ENCODE measurements at places on chromosomes 6 and 20.

- peak; percentile 48 for DNase-seq
These were observed 402.9 kb upstream of the RUNX2 start for GRCh38 chr6:44925100-44925739.

DNA sequence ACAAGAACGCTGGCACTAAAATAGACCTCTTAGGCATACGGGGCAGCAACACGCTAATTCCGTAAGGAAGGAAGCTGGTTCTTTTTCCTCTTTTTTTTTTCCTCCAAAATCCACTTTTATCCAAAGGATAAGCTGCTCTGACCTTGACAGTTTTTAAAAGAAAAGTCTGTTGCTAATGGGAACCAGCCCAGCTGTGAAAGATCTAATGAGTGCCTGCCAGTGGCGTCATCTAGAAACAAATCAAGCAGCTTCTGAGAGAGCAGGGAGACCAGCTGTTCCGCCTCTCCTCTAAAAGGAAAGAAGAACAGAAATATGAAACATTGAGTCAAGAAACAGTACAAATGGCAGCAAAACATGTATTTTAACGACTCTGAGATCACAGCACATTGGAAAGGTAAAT is 78.6 kb downstream of the FAXC start:
- DNase-seq: no peak

DNA sequence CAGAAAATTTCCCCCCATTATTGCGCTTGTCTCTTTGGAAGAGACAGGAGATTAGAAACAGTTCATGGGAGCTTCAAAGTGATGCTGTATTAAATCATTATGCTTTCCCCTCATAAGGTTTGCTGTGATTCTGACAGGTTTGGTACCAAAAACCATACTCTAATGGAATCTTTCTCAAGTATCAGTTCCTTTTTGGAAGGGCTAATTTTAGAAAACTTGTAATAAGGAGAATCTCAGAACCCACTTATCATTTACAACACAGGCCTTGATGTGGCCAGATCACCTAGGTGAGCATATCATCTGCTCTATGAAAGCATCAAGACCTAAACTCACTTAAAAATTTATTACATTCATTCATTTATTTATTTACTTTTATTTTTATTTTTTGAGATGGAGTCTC is 51.2 kb downstream of the TP53INP2 start:
- no peak for DNase-seq

DNA sequence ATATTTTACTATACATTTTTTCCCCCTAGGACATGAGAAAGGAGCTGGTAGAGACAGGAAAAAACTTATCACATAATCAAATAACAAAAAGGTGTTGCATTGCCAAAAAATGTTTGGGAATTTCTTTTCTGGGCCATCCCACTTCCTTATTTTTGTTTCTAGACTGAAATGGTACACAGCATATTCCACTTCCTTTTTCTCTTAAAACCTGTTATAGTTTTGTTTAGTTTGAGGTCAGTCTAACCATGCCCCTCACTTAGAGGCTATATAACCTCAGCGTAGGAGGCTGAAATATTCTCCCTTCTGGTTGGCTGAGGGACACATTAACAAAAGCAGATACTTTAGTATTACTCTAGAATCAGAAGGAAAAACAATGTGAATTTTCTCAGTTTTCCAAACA is 323.9 kb downstream of the GJA1 start:
- no peak for DNase-seq

- DNase-seq: no peak
These were observed 7.5 kb downstream of the HMGN4 start for GRCh38 chr6:26545627-26546026.

- no peak for DNase-seq
These were observed 152.6 kb upstream of the PRND start for GRCh38 chr20:4569092-4569491.

- no peak for DNase-seq
These were observed 23.8 kb downstream of the OR2J3 start for GRCh38 chr6:29131691-29132090.

DNA sequence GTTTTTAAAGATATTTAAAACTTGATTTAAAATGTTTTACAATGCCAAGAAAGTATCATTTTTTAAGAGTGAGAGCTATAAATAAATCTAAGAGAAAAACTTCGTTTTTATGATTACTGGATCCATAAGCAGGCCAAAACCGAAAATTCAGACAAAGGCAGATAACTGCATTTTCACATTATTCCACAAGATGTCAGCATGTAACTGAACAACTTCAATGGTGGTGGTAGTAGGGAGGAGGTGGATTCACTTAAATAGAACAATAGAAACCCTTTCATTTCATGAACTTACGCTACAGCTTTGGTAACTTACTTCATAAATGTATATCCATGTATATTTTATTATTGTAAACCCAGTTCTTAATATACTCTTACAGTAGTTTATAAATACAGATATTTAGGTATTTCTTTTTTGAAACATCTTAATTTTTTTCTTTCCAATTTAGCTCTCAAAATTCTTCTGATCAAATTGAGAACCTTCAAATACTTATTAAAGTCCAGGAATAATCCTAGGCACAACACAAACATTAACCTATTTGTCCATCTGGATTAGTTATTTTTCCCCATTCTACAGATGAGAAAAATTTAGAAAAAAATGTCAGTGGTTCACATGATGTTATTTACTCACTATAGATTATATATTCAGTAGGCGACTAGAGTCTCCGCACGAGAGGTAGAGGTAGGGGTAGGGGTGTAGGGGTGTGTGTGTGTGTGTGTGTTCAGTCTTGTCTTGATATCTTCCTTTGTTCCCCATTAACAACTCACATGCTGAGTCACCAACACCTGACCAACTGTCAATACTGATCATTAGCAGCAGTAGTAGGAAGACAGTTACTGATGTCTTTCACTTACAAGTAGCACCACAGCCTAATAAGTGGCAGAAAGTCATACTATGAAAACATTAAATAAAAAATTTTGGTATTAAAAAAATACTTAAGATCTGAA is 111.5 kb downstream of the ARHGAP18 start:
- peak; percentile 62 for DNase-seq

GRCh38 chr6:117496383-117496990 is 14.0 kb downstream of the DCBLD1 start:
- DNase-seq: no peak

DNA sequence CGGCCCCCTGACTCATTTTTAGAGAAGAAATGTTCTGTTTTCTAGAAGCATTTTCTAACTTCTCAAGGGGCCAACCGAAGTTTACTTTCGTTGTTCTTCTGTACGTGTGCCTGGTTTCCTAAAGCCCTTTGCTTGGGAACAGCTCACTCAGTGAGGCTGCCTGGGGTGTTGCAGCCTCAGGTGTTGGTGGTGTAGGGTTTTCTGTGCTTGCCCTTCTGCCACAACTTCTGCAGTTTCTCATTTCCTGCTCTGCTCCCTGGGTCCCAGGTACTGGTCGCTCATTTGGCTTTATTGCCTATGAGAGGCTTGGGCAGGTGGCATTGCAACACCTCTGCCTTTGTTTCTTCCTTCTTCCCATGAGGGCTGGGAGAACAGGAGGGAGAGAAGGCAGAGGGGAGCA is 278.3 kb downstream of the SOX4 start:
- DNase-seq: no peak

DNA sequence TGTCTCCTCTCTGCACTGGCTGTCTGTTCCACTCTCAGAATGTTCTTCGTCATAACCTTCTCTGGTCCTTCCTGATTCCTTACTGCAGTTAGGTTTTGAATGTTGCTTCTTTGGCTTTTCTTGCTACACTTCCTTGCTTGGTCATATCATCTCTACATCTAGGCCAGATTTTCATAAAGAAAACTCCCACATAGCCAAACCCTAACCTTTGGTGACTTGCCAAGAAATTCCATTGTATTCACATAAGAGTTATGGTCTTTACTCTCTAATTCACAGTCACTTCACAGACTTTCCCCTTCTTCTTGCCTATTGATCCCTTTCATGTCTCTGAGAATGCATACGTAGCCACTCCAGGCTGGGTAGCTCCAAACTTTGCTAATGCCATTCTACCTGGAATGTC is 41.9 kb upstream of the SIM1 start:
- no peak for DNase-seq

All from H4 (cell line).